ENCODE measurements at places on chromosomes 5 and 9.

DNA sequence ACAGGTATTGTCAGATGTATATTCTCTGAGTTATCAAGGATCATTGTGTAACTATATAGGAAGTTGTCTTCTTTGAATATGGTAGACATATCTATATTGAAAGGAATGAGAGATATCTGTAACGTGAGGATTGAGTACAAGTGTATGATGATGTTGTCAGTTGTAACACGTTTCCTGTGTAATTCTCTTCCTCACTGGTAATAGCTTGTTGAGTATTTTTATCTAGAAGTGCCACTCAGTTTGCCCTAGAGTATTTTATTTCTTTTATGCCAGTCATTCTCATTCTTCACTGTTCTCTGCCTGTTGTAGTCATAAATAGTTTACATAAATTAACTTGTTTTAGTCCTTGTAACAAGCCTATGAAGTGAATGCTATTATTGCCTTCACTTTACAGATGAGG, 172.1 kb downstream of the BAAT start:
- DNase-seq, result no peak

GRCh38 chr9:134730761-134731496, 89.3 kb downstream of the COL5A1 start:
- no peak for DNase-seq

DNA sequence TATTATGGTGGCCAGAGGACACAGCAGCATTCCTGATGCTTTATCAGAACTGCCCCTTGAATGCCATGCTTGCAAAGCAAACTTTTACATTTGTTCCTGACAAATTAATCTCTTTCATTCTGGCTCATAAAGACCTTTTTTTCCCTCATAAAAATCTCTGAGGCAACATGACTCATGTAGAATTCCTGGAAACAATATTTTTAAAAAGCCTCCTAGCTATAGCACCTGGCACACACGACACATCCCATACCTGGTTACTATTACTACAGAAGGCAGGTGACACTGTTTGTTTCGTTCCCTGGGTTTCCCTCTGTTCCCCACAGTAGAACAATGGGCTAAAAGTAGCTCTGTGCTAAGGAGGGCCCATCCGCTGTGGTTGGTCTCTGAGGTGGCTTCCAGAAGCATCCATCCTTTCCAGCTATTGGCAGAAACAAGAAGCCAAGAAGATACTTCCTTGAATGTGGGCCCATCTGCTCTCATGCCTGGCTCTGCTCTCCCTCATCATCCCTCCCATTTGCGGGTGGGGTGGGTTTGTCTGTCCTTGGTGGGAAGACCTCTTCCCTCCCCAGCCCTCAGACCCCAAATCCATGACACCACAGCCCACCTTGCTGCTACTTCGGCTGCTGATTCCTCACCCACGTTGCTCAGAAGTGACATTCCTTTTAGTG, 59.1 kb downstream of the GALNT12 start:
- no peak for DNase-seq

DNA sequence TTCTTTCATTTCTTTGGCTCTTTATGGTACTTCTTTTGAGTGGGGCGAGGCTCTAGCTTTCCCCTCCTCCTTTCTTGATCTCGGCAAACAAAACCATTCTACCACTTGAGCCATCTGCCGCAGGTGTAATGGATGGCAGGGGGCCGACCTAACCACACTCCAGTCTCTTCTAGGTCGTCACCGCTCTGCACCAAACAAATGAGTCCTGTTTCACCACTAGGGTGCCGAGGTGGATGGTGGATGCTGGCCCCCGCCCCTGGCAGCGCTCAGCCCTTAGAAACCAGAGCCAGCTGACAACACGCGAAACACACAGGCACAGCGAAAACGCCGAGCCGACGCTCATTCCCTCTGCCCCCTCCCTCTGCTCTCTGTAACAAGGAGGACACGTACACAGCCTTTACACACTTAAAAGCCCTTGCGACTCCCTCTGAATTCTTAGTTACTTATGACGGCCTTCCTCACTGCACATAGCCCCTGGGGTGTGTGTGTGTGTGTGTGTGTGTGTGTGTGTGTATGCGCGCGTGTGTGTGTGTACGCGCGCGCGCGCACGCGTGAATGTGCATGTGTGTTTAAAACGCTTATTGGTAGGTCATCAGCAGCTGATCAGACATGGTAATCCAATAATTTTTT, 199.4 kb downstream of the MEF2C start:
- DNase-seq, result peak; percentile 55

- no peak for DNase-seq
Measured at GRCh38 chr5:68464424-68464823, 248.9 kb downstream of the PIK3R1 start.

- DNase-seq, result no peak
Measured at GRCh38 chr5:44660251-44660650, 148.5 kb upstream of the MRPS30 start.

- DNase-seq, result no peak
Measured at GRCh38 chr5:18105449-18105848, 471.2 kb downstream of the TAF11L14 start.

DNA sequence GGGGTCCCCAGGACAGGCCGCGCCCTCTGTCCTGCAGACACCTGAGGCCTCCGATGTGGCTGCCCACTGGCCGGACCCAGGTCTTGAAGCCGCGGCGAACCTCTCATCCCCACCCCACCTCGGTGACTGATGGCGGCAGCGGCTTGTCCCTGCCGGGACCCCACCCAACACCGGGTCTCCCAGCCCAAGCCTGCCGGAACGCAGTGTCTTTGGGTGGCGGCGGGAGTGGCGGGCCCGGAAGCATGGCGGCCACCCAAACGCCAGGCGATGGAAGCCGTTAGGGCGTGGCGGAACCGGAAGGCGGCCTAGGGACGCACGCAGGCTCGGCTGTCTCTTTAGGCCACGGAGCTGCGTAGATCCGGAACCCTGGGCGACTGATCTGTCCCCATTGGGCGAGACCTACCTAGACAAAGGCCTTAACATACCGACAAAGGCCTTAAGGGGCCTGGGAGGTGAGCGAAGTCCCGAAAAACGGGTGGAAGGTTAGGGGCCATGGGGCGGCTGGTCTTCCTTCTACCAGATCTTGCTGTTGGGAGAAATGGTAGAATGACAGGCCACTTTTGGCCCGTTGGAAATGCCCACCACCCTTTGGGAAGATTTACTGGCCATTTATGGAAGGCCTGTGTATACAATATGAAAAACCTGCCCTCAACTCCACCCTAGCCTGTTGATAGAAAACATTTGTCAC, 94.6 kb upstream of the SMC2 start:
- DNase-seq, result no peak

DNA sequence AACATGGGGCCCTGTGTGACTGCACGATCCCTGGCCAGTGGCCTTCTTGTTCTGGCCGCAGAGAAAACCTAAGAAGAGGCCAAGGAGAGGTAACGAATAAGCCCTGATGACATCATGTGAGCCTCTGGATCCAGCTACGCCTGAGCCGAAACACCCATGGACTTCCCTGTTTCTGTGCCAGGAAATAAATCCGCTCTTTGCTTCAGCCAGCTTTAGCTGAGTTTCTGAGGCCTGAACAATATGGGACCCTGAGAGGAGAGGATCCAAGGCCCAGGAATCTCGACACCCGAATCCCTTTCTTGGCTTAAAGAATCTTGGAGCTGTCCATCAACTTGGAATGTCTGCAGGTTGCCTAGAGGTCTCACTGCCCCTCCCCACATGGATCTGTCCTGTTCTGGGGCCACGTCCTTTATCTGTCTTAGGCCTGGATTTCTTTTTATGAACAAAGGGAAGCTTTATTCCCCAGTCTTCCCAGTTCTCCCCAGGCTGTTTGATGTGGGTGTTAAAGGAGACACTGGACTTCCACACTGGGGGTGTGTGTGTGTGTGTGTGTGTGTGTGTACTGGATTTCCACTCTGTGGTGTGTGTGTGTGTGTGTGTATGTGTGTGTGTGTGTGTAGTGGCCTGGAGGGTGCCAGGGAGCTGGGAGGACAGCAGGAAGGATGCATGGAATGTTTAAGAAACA, 13.7 kb downstream of the IER5L start:
- DNase-seq, result no peak

GRCh38 chr9:132237481-132237880, 75.6 kb downstream of the NTNG2 start:
- no peak for DNase-seq

Data from B cell (primary cell).